ENCODE measurements at places on chromosomes 11 and 22.

- DNase-seq = peak; percentile 32
Observed at GRCh38 chr11:86671531-86672006, 847 bp downstream of the ME3 start.

DNA sequence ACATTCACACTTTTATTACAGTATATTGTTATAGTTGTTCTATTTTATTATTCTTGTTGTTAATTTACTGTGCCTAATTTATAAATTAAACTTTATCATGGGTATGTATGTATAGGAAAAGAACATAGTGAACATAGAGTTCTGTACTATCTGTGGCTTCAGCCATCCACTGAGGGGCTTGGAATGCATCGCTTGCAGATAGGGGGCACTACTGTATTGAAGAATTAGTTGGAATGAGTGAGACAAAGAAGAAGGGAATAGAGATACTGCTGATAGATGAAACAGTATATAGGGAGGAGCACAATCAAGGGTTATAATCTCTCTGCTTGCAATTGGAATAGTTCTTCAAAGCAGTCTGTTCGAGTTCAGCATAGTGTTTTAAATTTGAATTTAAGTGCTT, 432.2 kb downstream of the RAB38 start:
- DNase-seq = no peak

DNA sequence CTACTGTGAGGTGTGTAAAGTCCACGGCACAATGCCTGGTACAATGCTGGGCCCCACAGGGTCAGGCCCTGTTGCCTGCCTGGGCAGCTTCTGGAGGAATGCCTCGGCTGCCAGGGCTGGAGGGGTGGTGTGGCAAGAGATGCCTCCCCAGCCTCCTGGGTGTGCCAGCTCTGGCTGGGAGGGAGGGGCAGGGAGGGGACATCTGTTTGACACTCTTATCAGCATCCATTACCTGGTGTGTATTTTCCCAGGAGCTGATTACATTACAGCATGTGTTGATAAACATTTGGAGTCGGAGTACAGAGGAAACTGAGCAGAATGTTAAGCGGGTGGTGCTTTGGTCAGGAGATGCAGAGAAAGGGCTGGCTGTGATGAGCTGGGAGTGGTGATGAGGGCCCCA, 11.0 kb upstream of the NECTIN1 start:
- DNase-seq = no peak

DNA sequence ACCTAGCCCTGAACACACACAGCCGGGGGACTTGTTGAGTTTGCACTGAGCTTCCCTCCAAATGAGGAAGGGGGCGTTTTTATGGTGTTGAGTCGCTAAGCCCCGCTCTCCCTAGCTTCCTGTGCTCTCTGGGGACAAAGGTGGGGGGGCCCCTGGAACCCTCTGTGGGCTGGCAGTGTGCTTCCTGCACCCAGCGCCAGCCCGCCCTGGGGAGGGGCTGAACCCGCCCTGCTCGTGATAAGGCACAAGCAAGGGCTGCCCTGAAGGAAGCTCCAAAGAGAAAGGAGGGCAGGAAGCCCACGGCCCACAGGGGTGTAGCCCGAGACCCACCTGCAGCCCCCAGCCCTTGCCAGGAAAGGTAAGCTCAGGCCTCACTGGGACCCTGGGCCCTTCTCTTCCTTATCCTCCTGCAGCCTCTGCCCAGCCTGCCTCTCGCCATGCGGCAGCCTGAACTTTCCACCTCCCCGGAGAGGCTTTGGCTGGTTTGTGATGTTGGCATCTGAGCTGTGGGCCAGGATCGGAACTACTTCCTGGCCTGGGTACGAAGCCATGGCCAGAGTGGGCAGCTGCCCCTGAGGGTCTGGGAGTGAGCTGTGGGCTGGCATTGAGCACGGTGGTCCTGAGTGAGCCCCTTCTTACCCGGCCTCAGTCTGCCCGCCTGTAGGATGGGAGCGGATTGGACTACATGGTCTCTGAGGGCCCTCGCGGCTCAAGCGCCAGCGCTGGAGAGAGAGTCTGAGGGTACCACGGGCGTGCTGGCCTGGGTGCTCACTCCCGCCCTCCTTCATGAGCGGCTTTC, at the start of gene FERMT3:
Gene FERMT3, plus strand, starts transcription at position 265 of the 799 bp plus-strand sequence. CDS start 644 bp downstream, outside the sequence.
- no peak for DNase-seq

- DNase-seq = peak; percentile 37
Observed at GRCh38 chr11:8766043-8766987, 83.7 kb downstream of the RPL27A start.

- no peak for DNase-seq
Observed at GRCh38 chr11:14835496-14836492, 56.2 kb downstream of the CYP2R1 start.

GRCh38 chr22:19905347-19906276, 36.0 kb upstream of the COMT start:
- no peak for DNase-seq

GRCh38 chr11:26960281-26960680, 33.6 kb upstream of the FIBIN start:
- DNase-seq = no peak

GRCh38 chr11:41497974-41498373, 38.5 kb upstream of the LRRC4C start:
- no peak for DNase-seq

DNA sequence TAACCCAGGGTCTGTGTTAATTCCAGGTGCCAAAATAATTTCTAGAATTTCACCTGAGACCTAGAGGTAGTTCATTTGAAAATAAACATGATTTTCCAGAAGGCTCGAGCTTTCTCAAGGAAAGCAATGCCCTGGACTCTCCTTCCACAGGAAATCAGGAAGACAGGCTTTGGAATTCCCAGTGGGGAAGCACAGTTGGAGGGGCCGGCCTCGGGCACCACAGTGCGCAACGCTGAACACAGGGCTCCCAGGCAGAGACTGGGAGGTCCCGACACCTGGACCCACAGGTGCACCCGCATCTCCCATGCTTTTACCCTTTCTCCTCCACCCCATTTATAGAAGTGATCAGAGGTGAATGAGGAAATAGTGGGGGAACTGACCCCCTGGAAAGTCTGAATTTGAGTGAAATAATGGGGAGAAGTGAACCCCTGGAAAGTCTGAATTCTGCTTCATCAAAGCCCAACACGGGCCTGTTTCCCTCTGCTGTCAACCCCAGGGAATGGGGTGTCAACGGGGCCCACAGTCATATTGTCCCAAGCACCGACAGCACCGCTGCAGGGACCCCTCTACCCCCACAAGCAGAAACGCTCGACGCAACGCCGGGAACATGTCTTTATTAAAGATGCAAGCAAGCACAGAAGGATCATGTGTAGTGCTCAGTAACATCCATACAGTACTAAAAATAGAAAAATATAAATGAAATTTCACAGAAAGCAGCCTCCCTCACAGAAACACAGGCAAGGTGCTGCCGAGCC, 12.0 kb upstream of the EFCAB6 start:
- no peak for DNase-seq

- DNase-seq = no peak
Observed at GRCh38 chr22:43510281-43511070, 98.7 kb downstream of the MPPED1 start.

- no peak for DNase-seq
Observed at GRCh38 chr11:119489087-119489486, 66.1 kb upstream of the THY1 start.

DNA sequence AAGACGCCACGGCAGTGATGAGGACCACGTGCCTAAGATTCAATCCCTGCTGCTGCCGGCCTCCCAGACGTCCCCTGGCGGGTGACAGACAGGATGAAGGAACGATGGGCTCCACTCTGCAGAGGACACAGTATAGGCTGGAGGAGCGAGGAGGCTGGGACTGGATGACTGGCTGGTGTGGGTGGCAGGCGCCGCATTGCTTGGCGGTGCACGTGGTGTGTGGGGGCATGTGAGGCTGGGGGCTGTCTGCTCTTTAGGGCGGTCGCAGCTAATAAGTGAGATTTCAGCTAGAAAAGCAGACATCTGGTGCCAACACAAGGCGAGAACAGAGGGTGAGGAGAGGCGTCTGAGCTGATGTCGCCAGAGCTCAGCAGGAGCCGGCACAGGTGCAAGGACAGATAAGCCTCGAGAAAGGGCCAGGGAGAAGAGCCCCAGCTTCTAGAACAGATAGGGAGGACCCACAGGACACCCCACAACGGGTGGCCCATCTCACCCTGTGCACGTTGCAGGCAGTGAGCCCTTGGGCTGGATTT, 33.2 kb downstream of the TSPAN4 start:
- DNase-seq = no peak

All from hepatic stellate cell (primary cell).